GOT3 (cell line): ENCODE measurements at places on chromosomes 3 and 15.

DNA sequence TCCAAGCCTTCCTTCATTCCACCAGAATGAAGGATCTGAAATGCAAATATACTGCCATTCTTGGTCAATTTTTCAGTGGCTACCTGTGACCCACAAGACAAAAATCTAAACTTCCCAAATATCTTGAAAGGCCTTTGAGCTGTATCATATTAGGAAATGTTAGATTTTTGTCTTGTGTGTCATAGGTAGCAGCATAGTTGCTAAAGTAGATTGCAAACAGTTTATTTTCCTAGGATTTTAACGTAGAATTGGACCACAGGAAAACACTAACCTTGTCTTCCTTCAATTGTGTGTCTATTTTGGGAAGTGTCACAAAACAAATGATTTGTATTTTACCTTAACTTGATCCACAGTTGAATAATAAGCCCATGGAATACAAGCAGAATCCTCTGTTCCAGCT is 42.4 kb downstream of the CP start:
- no peak for DNase-seq

DNA sequence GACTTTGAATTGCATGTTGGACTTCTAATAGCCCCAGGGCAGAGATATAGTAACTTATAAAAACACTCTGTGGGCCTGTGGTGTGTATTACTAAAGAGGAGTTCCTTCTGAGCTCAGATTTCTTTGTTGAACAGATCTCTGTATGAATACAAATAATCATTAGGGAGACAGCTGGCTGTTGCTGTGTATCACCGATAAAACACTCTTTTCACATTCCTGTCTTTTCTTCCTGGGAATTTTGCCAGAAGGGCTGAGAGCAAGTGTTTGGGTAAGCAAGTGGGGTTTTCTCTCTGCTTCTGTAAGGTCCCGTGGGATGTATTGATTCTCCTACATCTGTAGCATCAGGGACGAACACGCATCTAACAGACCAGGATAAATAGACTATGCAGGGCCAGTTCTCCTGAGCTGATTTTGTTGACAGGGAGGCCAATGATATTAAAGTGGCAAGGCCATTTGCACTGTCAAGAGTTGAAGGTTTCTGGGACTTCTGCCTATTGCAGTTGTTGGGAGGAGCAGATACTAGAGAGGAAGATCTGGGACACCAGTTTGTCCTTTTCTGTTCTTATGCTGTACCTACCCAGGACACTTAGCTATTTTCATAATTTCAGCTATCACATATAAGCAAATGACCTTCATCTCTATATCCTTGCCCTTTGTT is 225.9 kb upstream of the CD96 start:
- DNase-seq, result no peak

DNA sequence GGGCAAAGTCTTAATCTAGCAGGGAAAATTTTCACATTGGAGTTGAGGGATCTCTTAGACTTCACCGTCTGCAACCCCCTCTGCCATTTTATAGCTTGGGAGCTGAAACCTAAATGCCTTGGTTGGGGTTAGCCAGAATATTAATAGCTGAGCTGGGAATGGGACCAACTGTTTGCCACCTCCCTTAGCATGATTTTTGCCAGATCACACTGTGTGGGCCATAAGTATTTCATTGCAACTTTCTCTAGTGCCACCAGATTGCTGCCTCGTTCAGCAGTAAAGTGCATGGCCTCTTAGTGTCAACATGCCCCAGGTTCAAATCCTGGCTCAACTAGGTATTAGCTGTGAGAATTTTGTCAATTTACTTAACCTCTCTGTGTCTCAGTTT is 55.9 kb upstream of the ABHD17C start:
- no peak for DNase-seq

- DNase-seq, result no peak
These were observed 41.1 kb downstream of the CYFIP1 start for GRCh38 chr15:22939051-22939450.

- no peak for DNase-seq
These were observed 184.1 kb upstream of the MBNL1 start for GRCh38 chr3:152084441-152085158.

GRCh38 chr3:46098319-46098761 is 71.1 kb upstream of the XCR1 start:
- no peak for DNase-seq

GRCh38 chr3:12464181-12464580 is 20.1 kb upstream of the TSEN2 start:
- no peak for DNase-seq

- no peak for DNase-seq
These were observed 73.8 kb downstream of the FLNB start for GRCh38 chr3:58082047-58082446.

- no peak for DNase-seq
These were observed 175.5 kb downstream of the NECTIN3 start for GRCh38 chr3:111246967-111247760.

DNA sequence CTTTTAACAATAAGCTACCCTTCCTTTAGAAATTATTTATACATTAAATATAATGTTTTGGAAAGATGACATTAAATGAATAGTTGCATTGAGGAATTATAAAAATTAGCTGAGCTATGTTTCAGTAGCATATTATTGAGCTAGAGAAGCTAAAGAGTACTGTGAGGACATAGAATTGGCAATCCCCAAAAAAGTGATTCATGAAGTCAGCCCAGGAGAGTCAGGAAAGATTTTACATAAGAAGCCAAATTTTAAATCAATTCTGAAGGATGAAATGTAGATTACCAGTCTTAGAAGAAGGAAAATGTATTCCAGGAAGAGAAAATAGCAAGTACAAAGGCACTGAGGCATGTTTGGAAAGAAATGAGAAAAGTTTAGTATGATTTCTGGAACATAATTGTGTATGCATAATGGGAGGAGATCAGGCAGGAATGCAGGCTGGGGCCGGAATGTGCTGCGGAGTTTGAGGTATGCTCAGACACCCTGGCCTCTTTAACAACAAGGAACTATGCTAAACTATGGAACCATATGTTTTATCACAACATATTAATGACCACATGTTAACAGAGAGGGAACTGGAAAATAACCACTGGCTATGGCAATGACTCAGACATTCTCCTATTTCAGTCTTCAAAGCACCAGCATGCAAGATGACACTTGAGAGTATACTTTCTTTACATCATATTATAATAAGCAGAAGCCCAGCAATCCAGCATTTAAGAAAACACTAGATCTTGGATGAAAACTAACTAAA is 103.3 kb upstream of the COL8A1 start:
- no peak for DNase-seq

DNA sequence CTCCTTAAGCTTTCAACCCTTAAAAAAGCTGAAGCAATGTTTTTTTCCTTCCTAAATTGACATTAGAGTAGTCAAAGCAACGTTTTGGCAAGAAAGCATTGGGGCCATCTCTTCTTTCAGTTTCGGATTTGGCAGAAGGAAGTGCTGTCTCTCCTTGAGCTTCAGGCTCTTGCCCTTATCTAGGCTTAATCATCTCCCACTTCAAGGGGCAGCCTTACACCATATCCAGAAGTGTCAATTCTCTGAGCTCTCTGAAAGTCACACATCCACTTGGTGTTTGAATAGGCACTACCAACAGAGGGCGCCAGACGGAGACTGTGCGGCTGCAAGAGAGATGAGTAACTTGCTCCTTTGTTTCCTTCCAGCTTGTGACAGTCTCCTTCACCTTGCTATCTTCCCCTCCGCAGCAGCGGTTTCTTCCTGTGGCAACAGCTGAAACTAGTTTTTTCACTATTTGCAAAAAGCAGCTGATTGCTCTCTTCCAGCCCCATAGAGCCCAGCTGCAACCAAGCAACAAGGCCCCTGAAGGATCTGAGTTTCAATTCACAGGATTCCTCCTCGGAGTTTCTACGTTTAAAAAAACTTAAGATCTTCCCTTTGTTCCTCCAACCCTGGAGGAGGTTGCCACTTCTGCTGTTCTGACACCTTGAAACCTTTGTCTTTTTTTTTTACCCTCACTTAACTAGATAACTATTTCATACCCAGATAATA is 147.0 kb upstream of the SLCO3A1 start:
- DNase-seq, result peak; percentile 34

DNA sequence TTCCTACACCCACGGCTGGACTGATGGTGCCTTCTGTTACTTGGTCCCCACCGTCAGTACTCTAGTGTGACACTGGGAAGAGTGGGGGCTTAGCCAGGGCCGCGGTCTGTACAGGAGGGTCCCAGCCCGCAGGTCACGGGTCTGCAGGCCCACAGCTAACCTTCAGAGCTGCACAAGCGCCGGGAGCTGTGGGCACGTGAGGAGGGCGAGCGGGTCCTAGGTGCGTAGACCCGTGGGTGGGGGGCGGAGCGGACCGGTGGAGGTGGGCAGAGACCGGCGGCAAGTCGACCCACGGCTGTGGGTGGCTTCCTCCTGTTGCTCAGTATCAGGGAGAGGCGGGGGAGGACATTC is 1.2 kb downstream of the TNFAIP8L3 start:
- no peak for DNase-seq

GRCh38 chr3:152126260-152126659 is 142.5 kb upstream of the MBNL1 start:
- DNase-seq, result no peak

DNA sequence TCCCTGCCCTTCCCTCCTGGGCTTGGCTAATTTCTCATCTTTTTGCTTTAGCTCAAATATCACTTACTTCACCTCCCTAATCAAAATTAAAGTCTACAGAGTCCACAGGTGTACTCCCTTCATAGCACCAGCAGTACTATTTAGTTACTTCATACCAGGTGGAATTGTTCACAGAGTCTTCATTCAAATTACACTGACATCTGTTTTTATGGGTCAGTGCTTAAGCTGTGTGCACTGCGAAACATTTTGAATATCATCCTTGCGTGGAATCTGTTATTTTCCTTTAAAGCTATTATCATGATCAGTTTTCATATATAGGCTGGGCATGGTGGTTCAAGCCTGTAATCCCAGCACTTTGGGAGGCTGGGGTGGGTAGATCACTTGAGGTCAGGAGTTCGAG is 2.7 kb upstream of the SERF2 start:
- no peak for DNase-seq

DNA sequence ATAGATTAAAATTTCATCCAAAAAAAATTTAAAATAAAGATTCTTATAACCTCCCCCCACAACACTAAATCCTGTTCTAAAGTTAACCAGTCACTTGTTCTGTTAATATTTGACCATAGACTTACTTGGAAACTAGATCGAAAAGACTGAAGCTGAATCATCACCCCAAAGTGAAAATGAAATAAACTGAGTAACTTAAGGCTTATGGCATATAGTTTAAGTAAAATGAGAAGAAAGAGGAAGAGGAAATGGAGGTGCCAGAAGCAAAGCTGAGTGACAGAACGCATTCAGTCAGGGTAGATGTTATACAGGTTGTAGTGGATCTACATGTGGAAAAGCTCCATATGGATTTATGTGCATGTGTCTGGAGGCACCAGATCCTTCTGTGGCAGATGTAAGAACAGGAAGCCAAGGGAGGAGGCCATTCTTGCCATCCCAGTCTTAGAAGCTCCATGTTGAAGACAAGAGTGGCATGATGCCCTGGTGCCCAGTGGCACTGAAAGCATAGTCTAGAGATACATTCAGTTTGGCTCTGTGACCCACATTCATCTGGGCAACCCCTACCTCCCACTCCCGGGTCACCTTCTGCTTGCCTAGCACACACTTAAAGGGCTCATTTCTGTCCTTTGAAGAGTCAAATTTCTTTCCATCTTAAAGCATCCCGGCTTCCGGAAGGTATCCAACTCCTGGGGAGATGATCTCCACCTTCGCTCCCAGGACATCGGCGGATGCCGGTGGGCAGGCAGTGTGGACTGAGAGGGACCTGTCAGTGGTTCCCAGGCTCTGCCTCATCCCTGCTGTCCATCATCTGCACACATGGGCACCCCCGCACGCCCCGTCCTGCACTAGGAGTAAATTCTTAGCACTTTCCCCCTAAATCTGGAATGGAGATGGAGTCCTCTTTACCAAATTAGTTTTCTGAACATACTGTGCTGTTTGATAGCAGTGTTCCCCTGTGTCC is 90.8 kb downstream of the NEO1 start:
- no peak for DNase-seq

- peak; percentile 51 for DNase-seq
These were observed at the start of gene PTX3 for GRCh38 chr3:157436583-157437291. TSS of gene PTX3 (plus strand) at chr3:157436850. CDS start at chr3:157436934, 84 bp downstream.

DNA sequence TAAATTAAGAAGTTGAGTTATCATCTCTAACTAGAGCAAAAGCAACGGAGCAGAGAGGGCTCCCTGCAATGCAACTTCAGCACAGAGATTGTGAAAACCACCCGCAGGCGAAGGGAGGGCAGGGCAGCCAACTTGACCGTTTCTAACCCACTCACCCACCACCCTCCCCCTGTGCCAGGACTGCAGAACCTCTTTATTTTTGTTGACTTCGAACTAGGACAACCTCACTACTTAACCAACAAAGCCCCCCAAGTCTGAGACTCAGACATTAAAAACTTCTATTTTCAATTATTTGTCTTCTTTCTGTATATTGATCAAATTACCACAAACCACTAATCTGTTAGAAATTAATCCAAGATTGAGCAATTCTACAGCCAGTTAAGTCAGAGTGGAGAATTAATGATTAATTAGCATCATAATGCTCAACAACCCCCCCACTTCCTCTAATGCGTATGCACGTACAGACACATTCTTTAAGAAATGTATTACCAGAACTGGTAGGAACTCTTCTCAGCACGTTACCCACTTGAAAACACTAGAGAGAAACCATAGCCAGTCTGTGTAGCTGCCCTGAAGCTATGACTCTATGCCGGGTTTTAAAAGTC is 2.0 kb downstream of the MGLL start:
- DNase-seq, result no peak

DNA sequence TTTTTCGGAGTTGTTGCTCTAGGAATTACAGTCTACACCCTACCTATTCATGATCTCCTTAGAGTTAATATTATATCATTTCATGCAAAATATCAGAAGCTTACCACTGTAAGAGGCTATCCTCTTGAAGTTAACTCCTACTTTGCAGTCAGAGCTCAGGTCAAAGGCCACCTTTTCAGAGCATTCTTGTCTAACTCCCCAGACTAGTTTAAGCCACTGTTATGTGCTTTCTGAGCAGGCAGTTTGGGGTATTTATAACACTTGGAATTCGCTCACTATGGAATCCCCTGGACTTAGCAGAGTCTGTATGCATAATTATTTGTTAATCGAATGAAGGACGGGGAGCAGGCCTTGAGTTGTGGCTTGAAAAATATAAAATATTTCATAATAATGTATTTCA is 21.7 kb downstream of the MED12L start:
- no peak for DNase-seq

- DNase-seq, result no peak
These were observed 18.6 kb upstream of the FSTL1 start for GRCh38 chr3:120469440-120469839.
